ENCODE measurements at places on chromosomes 12 and 14.
A peak's percentile ranks its signal among the peaks of the same experiment; 100 is the strongest.

DNA sequence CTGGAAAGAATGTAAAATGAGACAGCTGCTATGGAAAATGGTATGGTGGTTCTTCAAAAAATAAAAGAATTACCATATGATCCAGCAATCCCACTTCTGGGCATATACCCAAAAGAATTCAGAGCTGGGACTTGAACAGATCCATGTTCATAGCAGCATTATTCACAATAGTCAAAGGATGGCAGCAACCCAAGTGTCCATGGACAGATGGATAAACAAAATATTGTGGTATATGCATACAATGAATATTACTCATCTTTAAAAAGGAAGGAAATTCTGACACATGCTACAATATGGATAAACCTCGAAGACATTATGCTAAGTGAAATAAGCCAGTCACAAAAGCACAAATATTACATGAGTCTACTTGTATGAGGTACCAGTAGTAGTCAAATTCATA lies 9.1 kb downstream of the RAB2B start:
- DNase-seq, result no peak

GRCh38 chr14:76767681-76768656 lies 6.7 kb downstream of the VASH1 start:
- DNase-seq, result peak; percentile 86

- DNase-seq, result no peak
Measured at GRCh38 chr14:64556526-64556925, 6.8 kb downstream of the PPP1R36 start.

- no peak for DNase-seq
Measured at GRCh38 chr12:29287622-29288021, 93.3 kb downstream of the ERGIC2 start.

DNA sequence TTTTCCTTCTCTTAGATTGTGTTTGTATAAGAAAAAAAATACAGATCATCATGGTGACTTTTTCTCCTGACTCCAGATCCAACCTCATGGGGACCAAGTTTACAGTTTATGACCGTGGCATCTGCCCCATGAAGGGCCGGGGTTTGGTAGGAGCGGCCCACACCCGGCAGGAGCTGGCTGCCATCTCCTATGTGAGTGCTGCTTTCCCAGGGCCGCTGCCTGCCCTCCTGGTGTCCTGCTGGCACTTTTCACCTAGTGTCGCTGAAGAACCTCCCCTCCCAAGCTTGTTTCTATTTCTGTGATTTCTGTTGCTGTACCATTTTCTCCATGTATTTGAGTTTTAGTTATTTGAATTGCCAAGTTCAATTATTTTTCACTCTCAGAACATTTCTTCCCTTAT lies 24.8 kb upstream of the TEAD4 start:
- DNase-seq, result no peak

DNA sequence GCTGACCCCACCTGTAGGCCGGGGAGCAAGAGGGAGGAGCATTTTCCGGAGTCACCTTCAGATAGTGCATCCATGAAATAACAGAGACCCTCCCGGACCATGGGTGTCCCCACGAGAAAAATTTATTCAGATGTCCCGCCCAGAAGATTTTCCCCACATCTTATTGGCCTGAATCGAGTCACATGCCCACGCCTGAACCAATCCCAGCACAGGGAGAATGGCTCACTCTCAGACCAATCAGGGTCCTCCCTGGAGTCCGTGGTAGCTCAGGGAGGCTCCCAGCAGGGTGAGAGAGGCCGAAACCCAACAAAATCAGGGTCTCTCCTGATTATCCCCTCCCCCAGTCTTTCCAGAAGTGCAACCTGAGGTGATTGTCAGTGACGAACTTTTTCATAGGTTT lies 16.4 kb upstream of the NCOR2 start:
- DNase-seq, result no peak

- DNase-seq, result no peak
Measured at GRCh38 chr14:23348297-23348655, 4.4 kb downstream of the SLC22A17 start.

- no peak for DNase-seq
Measured at GRCh38 chr14:105171004-105171673, 2.6 kb upstream of the JAG2 start.

GRCh38 chr12:125487336-125487735 lies 422.1 kb downstream of the AACS start:
- no peak for DNase-seq

- no peak for DNase-seq
Measured at GRCh38 chr12:28409892-28410291, 219.6 kb downstream of the CCDC91 start.

- DNase-seq, result no peak
Measured at GRCh38 chr12:105384916-105385535, 54.5 kb downstream of the C12orf75 start.

DNA sequence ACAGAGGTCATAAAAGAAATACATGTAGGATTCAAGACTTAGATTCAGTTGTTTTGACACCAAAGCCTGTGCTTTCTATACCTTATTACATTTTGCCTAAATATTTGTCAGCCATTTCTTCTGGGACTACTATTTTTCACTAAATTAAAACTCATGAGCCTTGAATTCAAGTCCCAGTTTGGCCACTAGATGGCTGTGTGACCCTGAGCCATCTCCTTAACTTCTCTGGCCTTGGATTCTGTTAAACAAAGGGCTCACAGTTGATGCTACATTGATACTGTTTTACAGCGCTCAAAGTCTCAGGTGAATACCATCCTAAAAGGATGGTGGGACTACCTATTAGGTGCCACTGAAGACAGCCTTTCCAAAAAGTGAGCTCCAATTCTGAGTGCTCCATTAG lies 39.6 kb upstream of the CCDC198 start:
- DNase-seq, result peak; percentile 38

- DNase-seq, result no peak
Measured at GRCh38 chr12:80441921-80442320, 2.1 kb upstream of the PTPRQ start.

GRCh38 chr14:23186913-23187654 lies 3.6 kb upstream of the SLC7A8 start:
- peak; percentile 40 for DNase-seq

DNA sequence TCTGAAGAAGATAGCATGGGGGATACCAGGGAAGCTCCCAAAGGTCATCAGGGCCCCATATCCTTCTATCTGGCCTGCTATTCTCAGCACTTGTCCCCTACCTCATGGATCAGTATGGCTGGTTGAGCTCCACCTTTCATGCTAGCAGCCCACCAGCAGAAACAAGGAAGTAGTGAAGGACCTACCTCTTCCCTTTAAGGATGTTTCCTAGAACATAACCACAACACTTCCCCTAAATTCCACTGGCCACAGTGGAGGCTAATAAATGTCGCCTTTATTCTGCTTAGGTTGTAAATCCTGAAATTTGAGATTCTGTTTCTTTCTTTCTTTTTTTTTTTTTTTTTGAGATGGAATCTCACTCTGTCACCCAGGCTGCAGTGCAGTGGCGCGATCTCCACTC lies 128.6 kb upstream of the PARP11 start:
- no peak for DNase-seq

DNA sequence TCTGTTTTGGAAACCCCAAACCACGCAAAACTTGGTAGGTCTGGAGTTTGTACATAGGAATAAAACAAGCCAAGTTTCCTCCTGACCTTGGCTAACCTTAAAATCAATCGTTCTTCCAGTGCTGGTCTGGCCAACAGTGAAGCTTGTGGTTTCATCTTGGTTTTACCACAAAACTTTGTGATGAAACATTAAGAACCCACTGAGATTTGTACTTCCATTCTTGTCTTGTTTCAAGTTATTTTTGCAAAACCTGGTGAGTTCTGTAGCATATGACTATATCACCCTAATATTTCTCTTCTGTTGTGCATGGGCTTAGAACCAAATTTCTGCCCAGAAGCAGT lies 26.4 kb downstream of the SIX1 start:
- no peak for DNase-seq

DNA sequence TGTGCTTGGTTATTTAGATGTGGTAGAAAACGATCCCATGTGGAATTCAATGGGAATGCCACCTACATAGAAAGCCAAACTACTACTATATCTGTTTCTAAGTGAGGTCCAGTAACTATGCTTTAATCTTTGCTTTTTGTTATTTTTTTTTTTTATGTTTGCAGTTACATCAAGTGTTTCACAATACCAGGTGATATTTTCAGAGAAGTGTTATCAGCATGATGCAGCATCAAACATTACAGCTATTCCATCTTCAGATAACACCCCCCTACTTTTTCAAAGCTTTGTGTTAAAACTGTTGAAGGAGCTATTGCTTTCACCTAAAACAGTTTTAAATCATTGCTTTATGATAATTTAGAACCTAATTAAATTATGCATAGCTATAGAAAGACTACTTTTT lies 163.8 kb upstream of the SLC16A7 start:
- DNase-seq, result no peak

GRCh38 chr12:69324797-69325466 lies 23.2 kb upstream of the LYZ start:
- no peak for DNase-seq

GRCh38 chr14:24233538-24233866 lies 773 bp downstream of the GMPR2 start:
- peak; percentile 40 for DNase-seq

DNA sequence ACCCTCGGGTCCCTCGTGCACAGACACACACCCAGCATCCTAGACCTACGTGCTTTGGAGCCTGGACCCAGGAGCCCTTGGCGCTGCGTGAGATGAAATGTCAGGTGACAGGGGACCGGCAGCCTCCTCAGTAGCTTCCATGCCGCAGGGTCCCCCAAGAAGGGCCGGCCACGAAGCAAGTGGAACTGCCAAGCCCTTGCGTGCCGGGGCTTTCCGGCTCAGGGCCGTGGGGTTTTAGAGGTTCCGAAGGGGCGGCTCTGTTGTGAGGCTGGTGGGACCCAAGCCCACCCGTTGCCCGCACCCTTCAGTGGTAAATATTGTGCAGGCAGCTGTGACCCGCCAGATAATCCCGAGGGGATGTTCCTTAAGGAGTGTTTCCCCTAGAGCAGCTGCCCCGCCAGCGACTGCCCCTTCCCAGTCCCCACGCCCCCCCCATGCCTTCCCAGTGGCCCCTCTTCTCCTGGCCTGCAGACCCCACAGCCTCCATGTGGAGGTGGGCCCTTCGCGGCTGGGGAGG lies 133.7 kb downstream of the ADGRD1 start:
- DNase-seq, result no peak

DNA sequence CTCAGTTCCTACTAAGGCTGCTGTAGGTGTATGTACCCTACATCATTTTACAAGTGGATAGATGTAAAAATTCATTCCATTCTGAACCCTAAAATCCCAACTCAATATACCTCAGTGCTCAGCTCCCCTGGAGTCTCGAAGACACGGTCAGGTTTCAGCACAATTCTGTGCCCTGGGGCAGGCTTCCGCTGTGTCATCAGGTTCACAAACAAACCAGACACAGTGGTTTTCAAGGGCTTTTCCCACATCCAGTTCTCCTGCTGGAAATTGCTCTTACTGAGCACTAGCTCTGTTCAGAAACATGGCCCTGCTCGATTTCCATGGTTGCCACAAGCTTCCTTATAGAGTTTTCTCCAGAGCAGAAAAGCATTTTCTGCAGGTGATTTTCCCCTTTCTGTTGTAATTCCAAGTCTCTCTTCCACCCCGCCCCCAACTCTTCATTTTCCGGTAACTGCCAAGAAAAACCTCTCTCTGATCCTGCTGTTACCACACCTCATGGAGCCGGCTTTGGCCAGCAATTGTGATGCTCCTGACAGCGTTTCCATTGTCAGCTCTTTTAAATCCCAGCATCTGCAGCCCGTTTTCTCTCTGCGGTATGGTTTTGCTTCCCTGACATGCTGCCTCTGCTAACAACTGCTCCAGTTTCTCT lies 483.0 kb upstream of the CCDC196 start:
- DNase-seq, result no peak

GRCh38 chr14:100375266-100375962 lies 52.3 kb downstream of the SLC25A47 start:
- DNase-seq, result peak; percentile 93
